M059J (cell line): ENCODE measurements at places on chromosomes 16 and 17. TPM values are rescaled to one million over a fixed set of nuclear protein-coding genes. Genes with fewer than 3 reads are reported as not detected.

The KCNG4 gene
- not detected in 2 replicates for total RNA-seq

The AIPL1 gene
- 0.05 TPM in 1 of 2 replicates, not detected in the other for total RNA-seq

The KRTAP9-4 gene
- total RNA-seq, result not detected in 2 replicates

The QRICH2 gene
- 1.7 and 1.9 TPM in 2 replicates for total RNA-seq

The HP gene
- not detected in 2 replicates for total RNA-seq

The CCDC40 gene
- 0.94 and 1.3 TPM in 2 replicates for total RNA-seq

The MFAP4 gene
- 0.07 TPM in 1 of 2 replicates, not detected in the other for total RNA-seq

The TP53TG3C gene
- total RNA-seq, result not detected in 2 replicates

The PDILT gene
- not detected in 2 replicates for total RNA-seq

The RPA1 gene
- total RNA-seq, result 26.5 and 42.5 TPM in 2 replicates

The COPS3 gene
- total RNA-seq, result 204 and 245 TPM in 2 replicates

The SUPT4H1 gene
- total RNA-seq, result 64.3 and 71.6 TPM in 2 replicates

The INO80E gene
- 122 and 187 TPM in 2 replicates for total RNA-seq

The NETO2 gene
- total RNA-seq, result 301 and 394 TPM in 2 replicates

The ABHD15 gene
- total RNA-seq, result 5.7 and 6.3 TPM in 2 replicates

The CACNA1G gene
- total RNA-seq, result 0.15 TPM in 1 of 2 replicates, not detected in the other

The FOXN1 gene
- total RNA-seq, result not detected in 2 replicates

The FAM117A gene
- 10.5 and 12.3 TPM in 2 replicates for total RNA-seq

The HS3ST2 gene
- total RNA-seq, result not detected in 2 replicates

The KRT39 gene
- total RNA-seq, result 0.20 TPM in 1 of 2 replicates, not detected in the other

The CBFB gene
- total RNA-seq, result 86.5 and 111 TPM in 2 replicates

The ADAM11 gene
- 0.12 TPM in 1 of 2 replicates, not detected in the other for total RNA-seq

The KCNJ18 gene
- total RNA-seq, result not detected in 2 replicates

The MT3 gene
- not detected in 2 replicates for total RNA-seq

The TEKT3 gene
- total RNA-seq, result not detected in 2 replicates

The TBC1D26 gene
- not detected in 2 replicates for total RNA-seq

The ALDOA gene
- 3,016 and 3,039 TPM in 2 replicates for total RNA-seq

The MSLN gene
- 1.7 and 2.1 TPM in 2 replicates for total RNA-seq

The CTRB1 gene
- total RNA-seq, result not detected in 2 replicates

The BCAR1 gene
- total RNA-seq, result 47.3 and 80.5 TPM in 2 replicates

The SCGB1C2 gene
- not detected in 2 replicates for total RNA-seq

The XAF1 gene
- 74.4 and 76.4 TPM in 2 replicates for total RNA-seq

The BAIAP2 gene
- 11.1 and 21.8 TPM in 2 replicates for total RNA-seq

The KRTAP3-1 gene
- 0.64 and 0.71 TPM in 2 replicates for total RNA-seq

The TRIM25 gene
- 19.9 and 36.4 TPM in 2 replicates for total RNA-seq

The DRC3 gene
- 0.12 and 0.69 TPM in 2 replicates for total RNA-seq

The HSF5 gene
- total RNA-seq, result not detected in 2 replicates

The TNFSF13 gene
- total RNA-seq, result 3.2 and 4.2 TPM in 2 replicates

The TMEM100 gene
- total RNA-seq, result 0.07 and 0.22 TPM in 2 replicates

The LRRC36 gene
- total RNA-seq, result 0.34 and 0.99 TPM in 2 replicates

The RUNDC3A gene
- 0.12 TPM in 1 of 2 replicates, not detected in the other for total RNA-seq

The PMM2 gene
- 42.7 and 61.0 TPM in 2 replicates for total RNA-seq

The ITGAD gene
- total RNA-seq, result 0.05 TPM in 1 of 2 replicates, not detected in the other

The CCL14 gene
- total RNA-seq, result not detected in 2 replicates

The CDH5 gene
- 0.05 TPM in 1 of 2 replicates, not detected in the other for total RNA-seq

The RNF157 gene
- 4.1 and 6.7 TPM in 2 replicates for total RNA-seq

The KRT12 gene
- total RNA-seq, result not detected in 2 replicates

The PRRT2 gene
- 0.20 and 0.94 TPM in 2 replicates for total RNA-seq
